ENCODE measurements at places on chromosomes 3 and 15.

- DNase-seq, result no peak
Observed at GRCh38 chr15:91632176-91632575, 221.3 kb upstream of the SLCO3A1 start.

DNA sequence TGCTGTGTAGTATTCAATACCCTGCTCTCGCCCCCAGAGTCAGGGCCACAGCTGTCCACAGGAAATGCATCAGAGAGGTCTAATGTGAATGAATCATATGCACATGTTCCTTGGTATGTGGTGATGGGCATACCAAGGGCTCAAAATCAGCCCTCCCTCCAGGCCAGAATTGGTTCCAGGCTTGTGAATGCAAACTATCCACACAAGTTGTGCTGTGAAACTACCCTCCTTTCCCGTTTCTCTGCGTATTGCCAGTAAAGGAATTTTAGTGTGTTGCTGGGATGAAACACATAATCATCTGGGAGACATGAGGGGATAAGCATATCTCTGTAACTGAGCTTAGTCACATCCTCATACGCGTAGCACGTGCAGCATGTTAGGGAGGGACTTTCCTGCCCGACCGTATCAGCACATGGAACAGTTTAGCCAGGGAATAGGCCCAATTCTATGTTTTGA lies 9.2 kb upstream of the MME start:
- no peak for DNase-seq

DNA sequence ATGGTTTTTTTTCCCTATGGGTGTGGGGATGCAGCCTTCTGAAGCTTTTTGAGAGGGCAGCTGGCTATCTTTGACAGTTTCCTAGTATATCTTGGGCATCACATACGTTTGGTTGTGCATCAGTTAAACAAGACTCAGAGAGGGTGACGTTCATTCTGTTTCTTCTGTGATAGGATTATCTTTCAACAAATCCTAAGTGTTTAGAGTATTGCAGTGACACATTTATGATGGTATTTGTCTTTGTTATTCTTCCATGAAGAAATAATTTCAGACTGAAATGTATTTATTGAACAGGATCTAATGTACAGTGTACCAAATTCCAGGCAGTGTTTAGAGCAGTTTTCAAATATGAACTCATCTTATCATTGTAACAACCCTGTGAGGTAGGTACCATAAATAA lies 114.4 kb downstream of the PLCL2 start:
- DNase-seq, result no peak

DNA sequence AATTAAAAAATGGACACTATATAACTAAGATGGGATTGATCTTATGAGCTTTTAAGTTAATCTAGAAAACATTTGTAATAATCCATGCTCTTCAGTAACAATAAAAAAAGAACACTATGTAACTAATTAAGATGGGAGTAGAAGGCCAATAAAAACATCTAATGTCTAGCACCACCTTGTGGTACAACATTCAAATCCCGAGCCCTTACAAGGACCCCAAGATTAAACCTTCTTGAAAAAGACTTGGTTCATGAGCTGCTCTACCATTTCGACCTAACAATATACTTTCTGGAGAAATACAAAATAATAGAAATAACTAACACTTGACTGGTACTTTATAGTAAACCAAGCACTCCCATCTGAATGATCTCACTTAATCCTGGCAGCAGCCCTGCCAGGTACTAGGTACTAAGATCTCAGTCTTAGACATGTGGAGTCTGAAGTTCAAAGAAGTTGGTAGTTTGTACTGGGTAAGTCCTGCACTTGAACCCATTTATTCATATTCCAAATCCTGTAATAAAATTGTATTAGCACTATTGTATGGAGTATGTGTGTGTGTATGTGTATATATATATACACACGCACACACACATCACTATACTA lies 21.8 kb downstream of the METTL6 start:
- no peak for DNase-seq

GRCh38 chr15:71612397-71612722 lies 198.0 kb upstream of the NR2E3 start:
- DNase-seq, result no peak

DNA sequence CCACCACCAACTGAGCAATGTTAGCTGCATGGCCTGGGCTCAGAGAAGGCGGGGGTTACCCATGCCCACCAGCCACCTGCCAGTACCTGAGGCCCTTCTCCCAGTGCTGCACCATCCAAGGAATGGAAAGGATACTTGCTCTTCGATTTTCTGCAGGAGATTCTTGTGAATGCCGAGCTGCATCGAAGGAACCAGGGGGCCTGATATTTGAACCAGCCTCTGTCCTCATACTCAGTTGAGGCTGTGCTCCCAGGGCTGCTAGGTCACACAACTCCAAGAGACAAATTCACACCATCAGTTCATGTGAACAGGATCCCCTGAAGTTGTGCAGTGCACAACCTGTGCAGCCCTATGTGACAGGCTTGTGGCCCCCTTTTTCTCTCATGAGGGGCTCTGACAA lies 18.0 kb downstream of the PLA2G4F start:
- no peak for DNase-seq

DNA sequence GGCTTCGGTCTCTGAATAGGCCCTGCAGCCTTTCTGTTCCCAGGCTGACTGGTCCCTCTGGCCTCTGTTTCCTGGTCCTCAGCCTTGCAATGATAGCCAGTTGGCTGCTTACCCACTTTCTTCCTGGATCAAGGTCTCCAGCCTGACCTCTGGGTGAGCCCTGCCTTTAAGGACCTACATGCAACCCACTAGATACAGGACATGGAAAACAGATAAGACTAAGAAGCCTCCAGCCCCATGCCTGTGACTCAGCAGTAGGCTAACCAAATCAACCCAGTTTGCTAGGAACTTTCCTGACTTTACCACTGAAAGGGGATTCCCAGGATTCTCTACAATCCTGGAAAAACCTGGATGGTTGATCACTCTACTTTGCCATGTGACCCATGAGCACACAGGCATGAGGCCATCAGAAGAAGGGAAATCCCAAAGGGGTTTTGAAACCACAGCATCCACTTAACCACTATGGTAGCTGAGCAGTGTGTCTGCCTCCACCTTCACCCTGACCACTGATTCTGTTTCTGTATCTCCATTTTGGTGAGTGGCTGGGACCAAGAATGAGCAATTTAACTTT lies 188.1 kb downstream of the CHST2 start:
- no peak for DNase-seq

DNA sequence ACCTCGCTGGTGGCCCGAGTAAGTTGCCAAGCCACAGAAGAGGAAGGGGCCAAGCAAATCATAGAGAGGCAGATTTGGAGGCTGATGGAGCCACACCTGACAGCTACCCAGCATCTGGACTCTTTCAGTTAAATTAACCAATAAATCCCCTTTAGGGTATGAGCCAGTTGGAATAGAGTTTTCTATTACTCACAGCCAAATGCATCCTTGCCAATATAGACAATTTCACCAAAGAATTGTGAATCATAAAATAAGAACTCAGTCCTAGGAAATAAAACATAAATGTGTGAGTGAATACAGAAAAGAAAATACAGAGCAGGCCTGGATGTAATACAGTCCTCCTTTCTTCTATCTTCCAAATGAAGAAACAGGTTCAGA lies 161.6 kb upstream of the ANKRD28 start:
- no peak for DNase-seq

DNA sequence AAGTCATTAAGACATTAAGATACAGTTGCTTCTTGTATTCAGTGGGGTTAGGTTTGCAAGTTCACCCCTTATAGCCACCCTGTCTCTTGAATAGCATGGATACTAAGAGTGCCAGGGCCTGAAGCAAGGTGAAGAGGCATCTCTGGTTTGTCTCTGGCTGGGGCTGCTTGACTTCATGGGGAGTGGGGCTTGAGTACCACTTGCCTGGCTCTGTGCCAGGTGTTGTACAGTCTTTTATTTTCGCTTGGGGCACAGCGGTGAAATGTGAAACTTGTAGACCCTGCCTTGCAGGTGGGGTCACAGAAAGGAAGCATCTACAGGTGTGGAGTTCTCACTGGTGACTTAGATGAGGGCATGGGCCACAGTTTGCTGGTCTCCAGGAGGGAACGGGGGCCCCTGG lies 152.1 kb downstream of the PDE8A start:
- no peak for DNase-seq
